Upper lobe of right lung (tissue), 1 donor: ENCODE measurements at places on chromosomes 5 and 9.

GRCh38 chr9:131465401-131465800, 37.3 kb upstream of the POMT1 start:
- H3K36me3 ChIP-seq, result peaks cover 93% of the 10 kb centered on the region
- H3K4me1 ChIP-seq, result no peaks in the 10 kb centered on the region
- H3K27me3 ChIP-seq, result no peaks in the 10 kb centered on the region
- no peak overlapping the region for H3K4me3 ChIP-seq
- no peak overlapping the region for H3K27ac ChIP-seq

DNA sequence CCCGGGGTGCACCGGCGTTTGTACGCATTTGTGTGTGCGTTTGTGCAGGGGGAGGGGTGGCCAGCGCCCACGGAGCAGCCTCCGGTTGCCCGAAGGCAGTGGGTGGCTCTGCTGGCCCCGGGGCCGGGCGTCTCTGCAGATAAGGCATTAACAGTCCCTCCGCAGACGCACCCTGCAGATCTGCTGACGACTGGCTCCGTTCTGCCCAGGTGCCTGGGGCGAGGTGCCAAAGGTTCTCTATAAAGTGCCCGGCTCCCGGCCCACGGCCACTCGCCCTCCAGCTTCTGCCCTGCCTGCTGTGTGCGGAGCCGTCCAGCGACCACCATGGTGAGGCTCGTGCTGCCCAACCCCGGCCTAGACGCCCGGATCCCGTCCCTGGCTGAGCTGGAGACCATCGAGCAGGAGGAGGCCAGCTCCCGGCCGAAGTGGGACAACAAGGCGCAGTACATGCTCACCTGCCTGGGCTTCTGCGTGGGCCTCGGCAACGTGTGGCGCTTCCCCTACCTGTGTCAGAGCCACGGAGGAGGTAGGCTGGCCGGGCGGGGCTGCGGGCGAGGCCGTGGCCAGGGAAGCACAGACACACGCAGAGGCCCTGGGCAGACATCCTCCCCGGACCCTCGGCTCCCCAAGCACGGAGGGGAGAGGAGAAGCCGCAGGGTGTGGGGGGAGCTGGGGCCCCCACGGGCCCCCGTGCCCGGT, at the start of gene SLC6A19:
TSS of gene SLC6A19 (plus strand) at position 269 of the 699 bp plus-strand sequence. CDS start at position 325, 56 bp downstream.
- no peaks in the 10 kb centered on the region for H3K36me3 ChIP-seq
- no peak for DNase-seq
- H3K4me3 ChIP-seq, result no peak within 1 kb of the TSS
- H3K27ac ChIP-seq, result no peak within 1 kb of the TSS
- no peaks in the 10 kb centered on the region for H3K4me1 ChIP-seq

- H3K4me1 ChIP-seq, result no peaks in the 10 kb centered on the region
- no peak overlapping the region for H3K4me3 ChIP-seq
- no peak for DNase-seq
- no peaks in the 10 kb centered on the region for H3K27me3 ChIP-seq
- no peaks in the 10 kb centered on the region for H3K36me3 ChIP-seq
These were observed 118.9 kb upstream of the ELL2 start for GRCh38 chr5:96080557-96080956.

GRCh38 chr5:147784146-147784987, 1.8 kb upstream of the JAKMIP2 start:
- no peak overlapping the region for H3K4me3 ChIP-seq
- H3K4me1 ChIP-seq, result no peaks in the 10 kb centered on the region
- no peak for DNase-seq
- no peaks in the 10 kb centered on the region for H3K36me3 ChIP-seq
- peaks cover 4% of the 10 kb centered on the region for H3K27me3 ChIP-seq
- no peak overlapping the region for H3K27ac ChIP-seq

GRCh38 chr5:5978501-5979376, 399.6 kb downstream of the MED10 start:
- H3K36me3 ChIP-seq, result no peaks in the 10 kb centered on the region
- H3K27ac ChIP-seq, result no peak overlapping the region
- H3K27me3 ChIP-seq, result no peaks in the 10 kb centered on the region
- no peaks in the 10 kb centered on the region for H3K4me1 ChIP-seq
- H3K4me3 ChIP-seq, result no peak overlapping the region
- DNase-seq, result no peak

GRCh38 chr5:135094339-135095051, 60.5 kb upstream of the PITX1 start:
- no peak overlapping the region for H3K27ac ChIP-seq
- H3K36me3 ChIP-seq, result no peaks in the 10 kb centered on the region
- no peak overlapping the region for H3K4me3 ChIP-seq
- H3K27me3 ChIP-seq, result peaks cover 11% of the 10 kb centered on the region
- no peak for DNase-seq

- H3K27ac ChIP-seq, result no peak overlapping the region
- DNase-seq, result no peak
- no peaks in the 10 kb centered on the region for H3K36me3 ChIP-seq
- H3K4me3 ChIP-seq, result no peak overlapping the region
These were observed 182.3 kb upstream of the MAP1B start for GRCh38 chr5:71924980-71925379.

GRCh38 chr9:136840877-136841645, 1.2 kb upstream of the AJM1 start:
- peaks cover 21% of the 10 kb centered on the region for H3K36me3 ChIP-seq
- H3K27me3 ChIP-seq, result peaks cover 25% of the 10 kb centered on the region
- H3K4me3 ChIP-seq, result no peak overlapping the region
- peaks cover 28% of the 10 kb centered on the region for H3K4me1 ChIP-seq
- H3K27ac ChIP-seq, result no peak overlapping the region

DNA sequence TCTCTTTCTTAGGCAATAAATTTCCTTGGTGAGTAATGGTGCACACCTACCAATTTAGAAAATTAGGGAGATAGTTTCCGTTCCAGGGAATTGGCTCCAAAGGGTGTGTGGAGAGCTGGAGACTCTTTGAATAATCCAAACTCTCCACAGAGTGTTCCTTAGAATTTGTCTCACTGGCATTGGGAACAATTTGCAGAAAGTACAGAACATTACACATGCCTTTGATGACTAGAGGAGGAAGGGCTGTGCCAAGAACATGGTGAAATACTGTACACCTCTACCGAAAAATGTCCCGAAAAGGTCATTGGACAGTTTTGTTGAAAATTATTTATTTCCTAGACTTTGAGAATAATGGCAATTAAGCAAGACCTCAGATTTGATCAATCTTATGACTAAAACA, 214.2 kb upstream of the MPDZ start:
- H3K4me3 ChIP-seq, result no peak overlapping the region
- H3K27me3 ChIP-seq, result no peaks in the 10 kb centered on the region
- no peak for DNase-seq
- no peaks in the 10 kb centered on the region for H3K4me1 ChIP-seq
- no peak overlapping the region for H3K27ac ChIP-seq

- no peak overlapping the region for H3K27ac ChIP-seq
- no peaks in the 10 kb centered on the region for H3K36me3 ChIP-seq
- no peak overlapping the region for H3K4me3 ChIP-seq
- H3K4me1 ChIP-seq, result no peaks in the 10 kb centered on the region
- no peak for DNase-seq
- H3K27me3 ChIP-seq, result no peaks in the 10 kb centered on the region
These were observed 129.4 kb upstream of the ICE1 start for GRCh38 chr5:5293029-5293428.

DNA sequence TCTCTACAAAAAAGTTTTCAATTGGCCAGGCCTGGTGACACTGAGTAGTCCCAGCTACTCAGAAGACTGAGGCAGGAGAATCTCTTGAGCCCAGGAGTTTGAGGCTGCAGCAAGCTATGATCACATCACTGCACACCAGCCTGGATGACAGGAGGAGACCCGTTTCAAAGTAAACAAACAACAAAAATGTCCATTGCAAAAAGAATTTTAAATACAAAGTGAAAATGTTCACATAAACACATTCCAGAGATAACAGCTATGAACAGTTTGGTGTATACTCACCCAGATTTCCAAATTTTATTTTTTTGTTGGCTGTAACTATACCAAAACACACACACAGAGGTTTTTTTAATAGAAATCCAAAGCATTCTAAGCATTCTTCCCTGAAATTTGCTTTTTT, 39.8 kb downstream of the ADRA1B start:
- no peaks in the 10 kb centered on the region for H3K36me3 ChIP-seq
- no peak overlapping the region for H3K4me3 ChIP-seq
- no peak for DNase-seq
- no peaks in the 10 kb centered on the region for H3K4me1 ChIP-seq
- no peak overlapping the region for H3K27ac ChIP-seq

GRCh38 chr5:107514305-107514704, 156.4 kb downstream of the EFNA5 start:
- H3K27ac ChIP-seq, result no peak overlapping the region
- no peaks in the 10 kb centered on the region for H3K27me3 ChIP-seq
- H3K4me3 ChIP-seq, result no peak overlapping the region
- no peaks in the 10 kb centered on the region for H3K36me3 ChIP-seq

GRCh38 chr5:88661806-88662207, 221.2 kb downstream of the MEF2C start:
- DNase-seq, result no peak
- no peaks in the 10 kb centered on the region for H3K36me3 ChIP-seq
- no peak overlapping the region for H3K4me3 ChIP-seq
- H3K27ac ChIP-seq, result no peak overlapping the region
- H3K27me3 ChIP-seq, result peaks cover 98% of the 10 kb centered on the region

- peaks cover 28% of the 10 kb centered on the region for H3K4me1 ChIP-seq
- no peaks in the 10 kb centered on the region for H3K27me3 ChIP-seq
- peak overlapping the region; percentile 56 for H3K27ac ChIP-seq
- no peak overlapping the region for H3K4me3 ChIP-seq
- H3K36me3 ChIP-seq, result no peaks in the 10 kb centered on the region
These were observed 34.6 kb downstream of the GADD45G start for GRCh38 chr9:89639367-89639795.
